ENCODE measurements at places on chromosomes 5 and 9.
A peak's percentile ranks its signal among the peaks of the same experiment; 100 is the strongest.

- DNase-seq, result no peak
Measured at GRCh38 chr5:155726267-155726666, 600.7 kb upstream of the SGCD start.

DNA sequence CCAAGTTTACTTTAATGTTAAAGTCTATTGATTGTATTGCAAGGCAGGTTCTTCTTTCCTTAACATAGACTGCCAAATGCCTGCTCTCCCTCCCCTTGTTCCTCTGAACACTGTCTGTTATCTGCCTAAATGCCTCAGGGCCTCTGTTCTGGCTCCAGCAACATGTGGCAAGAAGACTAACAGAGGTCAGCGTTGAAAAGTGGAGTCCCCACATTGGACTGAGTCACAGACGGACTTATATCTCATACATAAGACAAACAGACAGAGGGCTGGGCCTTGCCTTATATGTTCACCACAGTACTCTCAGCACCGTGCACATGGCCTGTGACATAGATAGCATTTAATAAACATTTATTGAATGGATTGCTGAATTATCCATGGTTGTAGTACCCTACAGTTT, 91.4 kb downstream of the TSSK1B start:
- no peak for DNase-seq

- DNase-seq, result no peak
Measured at GRCh38 chr5:148660346-148660660, 6.0 kb upstream of the HTR4 start.

DNA sequence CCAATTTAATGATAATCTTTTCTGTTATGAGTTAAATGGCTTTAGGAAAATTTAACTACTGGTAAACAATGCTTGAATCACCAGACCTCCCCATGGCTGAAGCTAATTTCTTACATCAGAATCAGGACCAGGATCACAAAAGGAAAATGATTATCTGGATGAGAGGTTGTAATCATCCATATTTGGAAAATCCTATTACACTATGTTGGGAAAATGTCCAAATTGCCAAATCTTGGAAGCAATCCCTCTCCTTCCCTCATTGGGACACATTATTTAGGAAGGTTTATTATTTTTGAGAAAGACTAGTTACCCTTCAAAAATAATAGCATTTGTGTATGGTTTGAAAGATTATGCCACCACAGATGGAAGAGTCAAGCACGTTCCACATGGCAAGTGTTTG, 130.7 kb upstream of the MINAR2 start:
- DNase-seq, result no peak

- no peak for DNase-seq
Measured at GRCh38 chr9:115292584-115293279, 174.8 kb upstream of the TNC start.

- no peak for DNase-seq
Measured at GRCh38 chr9:7239708-7240107, 481.9 kb downstream of the KDM4C start.

DNA sequence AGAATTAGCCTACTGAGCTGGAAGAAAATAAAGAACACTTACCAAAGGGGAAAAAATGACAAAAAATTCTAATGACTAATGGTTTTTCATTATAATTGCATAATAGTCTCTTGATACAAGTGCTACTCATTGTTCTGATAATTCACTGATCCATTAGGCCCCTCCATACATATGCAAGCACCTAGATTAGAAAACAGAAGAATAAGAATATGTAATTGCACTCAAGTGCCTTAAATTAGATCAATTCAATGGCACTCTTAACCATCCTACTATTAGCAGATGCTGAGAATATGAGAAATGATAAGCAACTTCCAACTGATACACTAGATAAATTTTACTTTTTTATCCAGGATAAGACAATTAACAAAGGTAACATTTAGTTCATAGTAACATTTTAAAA, 440.9 kb upstream of the C9orf72 start:
- DNase-seq, result no peak

- DNase-seq, result no peak
Measured at GRCh38 chr5:31688515-31689092, 49.7 kb downstream of the PDZD2 start.

- no peak for DNase-seq
Measured at GRCh38 chr9:19564396-19565061, 155.7 kb downstream of the ACER2 start.

- peak; percentile 70 for DNase-seq
Measured at GRCh38 chr9:104927912-104928740, at the start of gene ABCA1. TSS of gene ABCA1 (minus strand) at chr9:104928155. CDS start at chr9:104903679, 24,476 bp downstream.

DNA sequence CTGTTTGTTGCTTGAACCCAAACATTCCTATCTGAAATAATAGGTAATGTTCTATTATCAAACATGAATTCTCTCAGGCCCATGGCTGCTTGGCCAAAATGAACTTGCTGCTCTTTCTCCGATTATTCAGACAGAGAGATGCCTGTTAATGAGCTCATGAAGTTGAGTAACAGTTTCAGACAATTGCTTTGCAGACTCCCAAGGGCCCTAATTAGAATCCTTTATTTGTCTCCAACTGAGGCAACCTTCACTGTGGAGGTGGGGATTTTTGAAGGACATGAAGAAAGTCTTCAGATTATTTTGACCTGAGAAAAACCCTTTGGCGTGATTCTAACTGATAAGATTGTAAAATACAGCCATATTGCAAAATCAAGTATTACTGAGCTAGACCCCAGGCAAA, 466.7 kb downstream of the NFIB start:
- no peak for DNase-seq

DNA sequence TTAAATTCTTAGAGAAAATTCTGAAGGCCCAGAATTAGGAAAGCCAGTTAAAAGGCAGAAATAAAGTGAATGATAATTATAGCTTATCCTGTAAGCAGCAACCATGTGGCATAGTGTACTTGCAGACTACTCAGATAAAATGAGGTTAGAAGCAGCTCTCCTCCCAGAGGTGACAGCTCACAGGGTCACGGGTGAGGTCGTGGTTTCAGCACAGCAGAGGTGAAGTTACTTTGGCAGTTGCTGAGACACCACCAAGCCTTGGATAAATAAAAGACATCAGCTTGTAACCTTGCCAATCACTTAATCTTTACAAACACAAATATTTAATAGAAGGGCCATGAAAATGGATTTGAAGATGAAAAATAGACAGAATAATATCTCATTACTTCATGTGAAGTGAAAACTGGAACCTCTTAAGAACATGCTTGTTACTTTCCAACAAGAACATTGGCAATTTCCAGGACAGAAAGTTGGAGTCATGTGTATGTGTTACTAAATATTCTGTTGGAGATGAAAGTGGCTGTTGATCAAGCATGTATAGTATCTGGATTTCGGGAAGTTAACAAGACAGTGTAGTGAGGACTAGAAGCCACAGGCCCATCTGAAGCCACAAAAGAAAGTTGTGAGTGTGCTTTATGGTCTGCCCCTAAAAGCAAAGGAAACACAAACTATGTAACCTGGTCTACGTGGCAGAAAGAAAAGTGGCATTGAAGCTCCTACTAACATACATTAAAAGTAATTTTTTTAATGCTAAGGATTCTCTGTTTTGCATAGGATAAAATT, 134.4 kb downstream of the ERCC6L2 start:
- no peak for DNase-seq

GRCh38 chr5:65539827-65540226, 23.1 kb downstream of the CENPK start:
- no peak for DNase-seq

GRCh38 chr9:126357074-126357473, 30.4 kb downstream of the MVB12B start:
- DNase-seq, result peak; percentile 10

DNA sequence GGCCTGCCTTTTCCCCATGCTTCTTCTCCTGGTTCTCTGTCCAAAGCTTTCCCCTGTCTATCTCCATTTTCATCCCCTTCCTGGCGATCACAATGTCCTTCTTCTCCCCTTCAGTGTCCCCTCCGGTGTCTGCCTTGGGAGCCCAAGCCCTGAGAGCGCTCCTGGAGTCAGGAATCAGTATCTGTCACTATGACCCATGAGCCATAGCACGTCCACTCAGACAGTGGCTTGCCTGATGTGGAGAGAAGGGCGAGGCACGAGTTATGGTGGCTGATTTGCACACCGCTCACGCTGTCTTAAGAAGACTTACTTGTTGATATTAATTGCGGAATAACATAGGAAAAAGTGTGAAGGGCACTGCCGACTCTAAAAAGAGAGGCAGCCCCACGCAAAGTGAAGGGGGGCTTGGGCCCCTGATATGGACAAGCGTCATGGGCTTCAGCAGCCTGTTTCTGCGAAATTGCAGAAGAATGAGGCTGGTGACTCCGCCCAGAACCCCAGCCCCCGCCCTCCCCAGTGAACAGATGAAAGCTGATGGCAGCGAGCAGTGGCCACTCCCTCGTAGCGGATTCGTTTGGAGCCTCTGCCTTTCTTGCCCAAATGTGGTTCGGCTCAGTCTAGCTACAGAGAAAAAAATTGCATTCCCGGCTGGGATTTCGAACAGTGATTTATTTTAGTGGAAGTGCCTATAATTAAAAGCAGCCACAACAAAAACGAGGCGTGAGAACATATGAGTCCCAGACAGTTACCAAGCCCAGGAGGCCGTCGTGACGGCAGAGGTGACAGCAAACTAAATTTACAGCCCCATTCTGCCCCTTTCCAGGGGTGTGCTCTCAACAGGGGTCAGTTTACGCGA, 149.8 kb downstream of the ICE1 start:
- DNase-seq, result no peak

- no peak for DNase-seq
Measured at GRCh38 chr9:27361492-27361891, 64.5 kb upstream of the EQTN start.

DNA sequence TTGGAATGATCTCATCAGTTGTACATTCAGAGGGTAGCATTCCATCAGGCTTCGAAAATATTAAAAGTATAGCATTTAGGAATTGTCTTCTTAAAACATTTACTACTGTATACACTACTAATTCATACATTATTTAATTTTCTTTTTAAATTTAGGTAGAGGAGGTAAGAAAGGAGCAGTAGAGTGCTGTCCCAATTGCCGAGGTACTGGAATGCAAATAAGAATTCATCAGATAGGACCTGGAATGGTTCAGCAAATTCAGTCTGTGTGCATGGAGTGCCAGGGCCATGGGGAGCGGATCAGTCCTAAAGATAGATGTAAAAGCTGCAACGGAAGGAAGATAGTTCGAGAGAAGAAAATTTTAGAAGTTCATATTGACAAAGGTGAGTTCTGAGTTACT, 5.2 kb downstream of the DNAJA1 start:
- DNase-seq, result no peak

DNA sequence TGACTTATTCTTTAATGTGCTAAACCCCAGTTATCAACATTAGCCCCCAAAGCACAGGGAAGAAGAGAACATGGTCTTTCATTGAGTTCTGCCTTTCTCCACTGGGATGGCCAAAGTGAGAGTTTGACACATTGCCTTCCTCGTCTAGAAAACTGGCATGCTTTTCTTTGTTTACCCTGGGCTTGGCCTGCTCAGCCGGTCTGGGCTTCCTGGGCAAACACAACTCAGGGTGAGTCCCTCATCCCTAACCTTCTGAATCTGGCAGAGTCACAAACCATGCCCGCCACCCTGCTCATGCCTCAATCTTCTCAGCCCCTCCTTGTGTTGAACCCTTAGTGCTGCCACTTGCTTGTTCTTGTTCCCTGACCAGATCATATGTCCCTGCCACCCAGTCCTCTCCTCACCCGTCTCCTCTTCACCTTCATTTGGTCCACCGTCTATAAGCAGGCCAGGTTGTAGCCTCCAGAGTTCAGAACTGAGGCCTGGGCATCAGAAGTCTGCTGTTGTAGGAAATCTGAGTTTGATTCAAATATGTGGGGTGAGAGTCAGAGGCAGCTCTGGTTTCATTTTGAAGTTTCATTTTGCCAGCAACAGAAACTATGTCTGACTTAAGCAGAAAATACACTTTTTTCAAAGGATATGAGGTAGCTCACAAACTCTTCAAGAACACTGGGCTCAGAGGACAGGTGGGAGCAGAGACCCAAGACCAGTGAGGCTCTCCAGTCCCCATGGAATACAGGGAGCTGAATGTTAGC, 217.6 kb downstream of the NDUFS4 start:
- no peak for DNase-seq

GRCh38 chr9:113543296-113543981, 79.9 kb downstream of the RGS3 start:
- DNase-seq, result no peak

DNA sequence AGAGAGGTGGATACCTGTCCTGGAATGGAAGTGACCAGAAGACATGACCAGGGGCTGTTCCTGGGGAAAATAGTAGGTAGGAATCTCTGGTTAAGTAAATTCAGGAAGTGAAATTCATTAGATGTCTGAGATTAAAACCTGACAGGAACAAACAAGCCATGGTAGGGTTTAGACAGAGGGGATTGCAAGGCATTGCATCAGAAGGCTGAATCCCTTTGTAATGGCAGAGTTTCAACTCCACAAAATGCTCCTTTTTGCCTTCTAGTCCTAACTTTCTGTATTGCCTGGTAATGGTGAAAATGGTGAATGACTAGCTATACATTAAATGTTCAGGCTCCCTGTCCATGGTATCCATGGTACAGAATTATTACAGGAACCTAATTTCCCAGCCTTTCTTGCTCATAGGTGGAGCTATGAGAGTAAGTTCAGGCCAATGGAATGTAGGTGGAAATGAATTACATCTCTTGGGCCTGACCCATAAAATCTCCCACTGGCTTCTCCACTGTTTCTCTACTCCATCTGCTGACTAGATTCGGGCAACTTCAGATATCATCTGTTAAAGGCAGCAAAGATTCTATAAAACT, 113.4 kb upstream of the CNTLN start:
- DNase-seq, result no peak

DNA sequence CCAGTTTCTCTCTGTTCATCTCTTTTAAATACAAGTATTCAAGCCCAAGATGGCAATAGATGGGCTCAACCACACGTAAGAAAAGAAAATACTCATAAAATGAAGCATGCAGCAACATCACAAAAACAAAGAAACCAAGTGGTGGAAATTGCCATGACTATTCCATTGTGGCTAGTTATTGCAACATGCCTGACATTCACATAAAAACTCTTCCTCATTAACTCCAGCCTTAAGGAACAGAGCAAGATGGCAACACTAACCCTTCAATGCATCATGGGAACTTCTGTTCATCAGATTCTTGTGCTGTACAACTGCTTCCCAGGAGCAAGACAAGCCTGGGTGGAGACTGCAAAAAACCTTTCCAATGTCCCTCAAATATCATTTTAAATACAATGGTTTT, 1.4 kb upstream of the GLIS3 start:
- DNase-seq, result no peak

DNA sequence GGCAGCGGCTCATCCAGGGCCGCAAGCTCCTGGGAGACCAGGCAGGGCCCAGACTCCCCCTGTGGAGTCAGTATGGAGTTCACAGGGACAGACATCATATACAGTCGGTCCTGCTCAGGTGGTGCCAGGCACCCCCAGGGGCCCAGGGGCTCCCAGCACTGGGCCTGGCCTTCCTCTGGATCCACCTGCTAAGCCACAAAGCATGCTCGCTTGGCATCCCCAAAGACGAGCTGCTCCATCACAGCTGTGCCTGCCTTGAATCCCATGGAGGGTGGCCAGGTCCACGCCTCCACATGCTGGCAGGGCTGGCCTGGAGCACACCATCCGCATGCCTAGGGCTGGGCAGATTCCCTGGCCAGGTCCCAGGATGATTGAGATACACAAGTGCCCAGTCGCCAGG, 4.6 kb downstream of the BICD2 start:
- no peak for DNase-seq

GRCh38 chr5:78765756-78766411, 117.3 kb upstream of the LHFPL2 start:
- DNase-seq, result no peak

- DNase-seq, result no peak
Measured at GRCh38 chr9:73114958-73115357, 36.7 kb upstream of the ANXA1 start.

Data from NCI-H2171 treated with DMSO at 0.1 percent for 48 hours (cell line).